ENCODE measurements at places on chromosomes 12 and 14. TPM values are rescaled to one million over a fixed set of nuclear protein-coding genes. Genes with fewer than 3 reads are reported as not detected.

OVCH1 gene
- total RNA-seq: not detected

GPRC5A gene
- 140 TPM for total RNA-seq

CLEC12A gene
- not detected for total RNA-seq

SLC4A8 gene
- total RNA-seq: 4.2 TPM

RASSF9 gene
- total RNA-seq: 0.17 TPM

IL22 gene
- not detected for total RNA-seq

SIX6 gene
- total RNA-seq: not detected

CCDC196 gene
- total RNA-seq: not detected

CFAP54 gene
- 0.77 TPM for total RNA-seq

HIP1R gene
- 83.6 TPM for total RNA-seq

IQSEC3 gene
- total RNA-seq: not detected

ZNF385A gene
- total RNA-seq: 1.8 TPM

KITLG gene
- total RNA-seq: 8.4 TPM

KLRF1 gene
- not detected for total RNA-seq

SYNDIG1L gene
- total RNA-seq: not detected

AKAP6 gene
- total RNA-seq: 1.5 TPM

PTHLH gene
- 414 TPM for total RNA-seq

HOXC6 gene
- 5.3 TPM for total RNA-seq

FGF6 gene
- not detected for total RNA-seq

RGS6 gene
- total RNA-seq: not detected

TMEM119 gene
- total RNA-seq: not detected

MORN3 gene
- 1.6 TPM for total RNA-seq

Data from PC-3 (cell line).